Kasumi-1 (cell line): ENCODE measurements at places on chromosomes 12 and 14.

GRCh38 chr14:101977311-101978071 lies 13.1 kb downstream of the DYNC1H1 start:
- no peak for DNase-seq

DNA sequence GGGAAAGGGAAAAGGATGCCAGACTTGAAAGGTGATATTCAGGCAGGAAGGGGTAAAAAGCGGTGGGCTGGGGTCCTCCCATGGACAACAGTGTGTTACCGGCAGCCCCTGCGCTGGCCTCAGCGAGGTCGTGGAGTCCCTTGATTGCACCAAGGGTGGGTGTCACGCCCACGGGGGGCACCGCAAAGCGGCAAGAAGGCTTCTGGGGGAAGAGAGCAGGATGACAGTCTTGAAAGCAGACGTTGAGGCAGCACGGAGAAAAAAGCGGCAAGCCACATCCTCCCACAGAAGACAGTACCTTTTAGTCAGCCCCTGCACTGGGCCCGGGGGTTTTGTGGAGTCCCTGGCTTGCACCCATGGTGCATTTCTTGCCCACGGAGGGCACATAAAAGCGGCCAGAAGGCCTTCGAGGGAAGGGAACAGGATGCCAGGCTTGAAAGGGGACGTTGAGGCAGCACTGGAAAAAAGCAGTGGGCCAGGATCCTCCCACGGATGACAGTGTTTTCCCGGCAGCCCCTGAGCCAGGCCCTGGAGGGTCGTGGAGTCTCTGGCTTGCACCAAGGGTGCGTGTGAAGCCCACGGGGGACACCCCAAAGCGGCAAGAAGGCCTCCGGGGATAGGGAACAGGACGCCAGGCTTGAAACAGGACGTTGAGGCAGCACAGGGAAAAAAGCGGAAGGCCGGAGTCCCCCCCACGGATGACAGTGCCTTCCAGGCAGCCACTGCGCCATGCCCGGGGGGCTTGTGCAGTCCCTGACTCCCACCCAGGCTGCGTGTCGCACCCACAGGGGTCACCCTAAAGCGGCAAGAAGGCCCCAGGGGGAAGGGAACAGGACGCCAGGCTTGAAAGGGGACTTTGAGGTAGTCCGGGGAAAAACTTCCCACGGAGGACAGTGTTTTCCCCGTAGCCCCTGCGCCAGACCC lies 162.2 kb upstream of the ALG10B start:
- no peak for DNase-seq

- peak; percentile 50 for DNase-seq
These were observed 105.0 kb downstream of the PPP2R5E start for GRCh38 chr14:63438065-63438757.

- no peak for DNase-seq
These were observed 52.8 kb downstream of the TMTC3 start for GRCh38 chr12:88194868-88195267.

GRCh38 chr12:52788192-52788875 lies 7.6 kb downstream of the KRT3 start:
- DNase-seq, result no peak

DNA sequence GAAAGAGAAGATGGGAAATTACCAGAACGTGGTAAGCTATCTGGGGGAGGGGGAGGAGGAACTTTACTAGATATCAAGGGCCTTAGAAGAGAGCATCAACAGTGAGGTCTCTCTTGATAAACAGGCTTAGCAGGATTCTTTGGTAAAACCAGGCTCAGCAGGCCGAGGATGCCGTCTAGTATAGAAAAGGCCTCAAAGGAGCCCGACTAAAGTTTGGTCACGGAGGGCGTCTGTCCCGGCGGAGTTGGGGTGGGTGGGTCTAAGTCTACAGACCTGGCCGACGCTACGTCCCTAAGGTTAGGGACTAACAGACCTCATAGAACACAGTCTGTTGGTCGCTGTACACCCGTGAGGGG lies 538 bp upstream of the TIGAR start:
- DNase-seq, result no peak

DNA sequence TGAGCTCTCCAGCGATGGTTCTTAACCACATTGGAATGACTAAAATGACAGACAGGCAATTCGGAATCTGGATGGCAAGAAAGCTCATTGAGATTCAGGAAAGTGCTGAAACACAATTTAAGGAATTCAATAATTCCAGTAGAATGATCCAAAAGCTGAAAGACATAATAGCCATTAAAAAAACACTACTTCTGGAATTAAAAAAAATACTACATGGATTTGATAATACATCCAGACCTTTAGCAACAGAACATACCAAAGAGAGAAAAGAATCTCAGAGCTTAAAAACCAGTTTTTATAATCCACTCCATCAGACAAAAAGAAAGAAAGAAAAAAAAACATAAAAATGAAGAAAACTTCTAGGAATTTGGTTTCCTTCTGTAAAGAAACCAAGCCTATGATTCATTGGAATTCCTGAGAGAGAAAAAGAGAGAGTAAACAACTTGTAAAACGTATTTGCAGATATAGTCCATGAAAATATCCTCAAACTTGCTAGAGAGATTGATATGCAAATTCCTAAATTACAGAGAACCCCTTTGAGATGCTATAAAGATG lies 52.8 kb downstream of the SLCO1B1 start:
- no peak for DNase-seq

DNA sequence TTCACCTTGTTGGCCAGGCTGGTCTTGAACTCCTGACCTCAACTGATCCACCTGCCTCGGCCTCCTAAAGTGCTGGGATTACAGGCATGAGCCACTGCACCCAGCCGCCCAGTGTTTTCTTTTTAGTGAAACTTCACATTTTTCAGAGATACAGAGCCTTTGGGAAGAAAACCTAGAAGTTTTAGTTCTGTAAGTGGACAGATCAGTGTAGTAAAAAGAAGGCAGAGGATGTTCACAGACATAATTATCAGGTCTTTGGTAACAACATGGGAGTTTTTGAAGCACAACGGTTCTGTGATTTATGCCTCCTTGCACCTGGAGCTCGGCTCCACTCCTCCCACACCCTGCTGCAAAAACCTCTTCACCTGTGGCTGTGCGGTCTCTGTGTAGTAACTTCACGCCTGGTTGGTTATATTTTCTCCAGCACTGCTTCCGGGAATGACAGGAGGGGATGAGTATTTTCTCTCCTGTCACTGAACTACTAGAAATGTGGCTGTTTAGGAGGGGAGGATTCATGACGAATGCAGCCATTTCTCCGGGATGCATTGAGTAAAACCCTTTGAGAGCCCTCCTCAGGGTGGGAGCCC lies 67.0 kb downstream of the ARF6 start:
- DNase-seq, result no peak

- DNase-seq, result peak; percentile 40
These were observed 1.0 kb downstream of the RTL1 start for GRCh38 chr14:100902295-100903133.

DNA sequence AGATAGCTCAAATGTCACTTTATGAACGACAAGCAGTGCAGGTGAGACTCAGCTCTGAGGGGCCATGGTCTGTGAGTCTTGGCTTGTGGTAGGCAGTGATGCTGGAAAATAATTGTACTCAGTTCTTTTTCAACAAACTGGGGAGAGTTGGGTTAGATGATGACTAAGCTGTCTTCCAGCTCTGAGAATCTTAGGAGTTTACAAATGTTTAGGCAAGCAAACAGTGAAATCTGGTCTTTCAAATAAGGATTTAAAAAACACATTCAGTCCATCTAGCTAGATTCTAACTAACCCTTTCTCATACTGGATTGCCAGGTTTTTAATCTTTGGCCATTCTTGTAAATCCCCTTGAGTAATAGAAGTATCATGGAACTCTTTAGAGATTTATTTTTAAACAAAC lies 3.4 kb downstream of the PHC1 start:
- no peak for DNase-seq

DNA sequence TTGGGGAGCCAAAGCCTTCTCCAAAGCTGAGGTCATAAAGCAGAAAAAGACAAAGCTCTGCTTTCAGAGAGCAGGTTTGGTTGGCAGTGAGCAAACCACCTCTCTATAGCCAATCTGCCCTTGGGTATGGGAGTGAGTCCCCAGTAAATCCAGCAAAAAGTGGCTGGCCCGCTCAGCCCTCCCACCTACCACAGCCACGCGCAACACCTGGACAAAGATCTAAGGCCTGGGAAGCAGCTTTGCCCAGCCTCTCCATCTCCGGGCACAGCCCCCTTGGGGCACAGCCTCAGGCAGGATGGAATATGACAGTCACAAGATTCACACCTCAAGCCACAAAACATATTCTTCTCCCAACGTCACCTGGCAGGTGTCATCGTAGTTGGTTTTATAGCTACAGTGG lies 211.7 kb upstream of the EEA1 start:
- no peak for DNase-seq

DNA sequence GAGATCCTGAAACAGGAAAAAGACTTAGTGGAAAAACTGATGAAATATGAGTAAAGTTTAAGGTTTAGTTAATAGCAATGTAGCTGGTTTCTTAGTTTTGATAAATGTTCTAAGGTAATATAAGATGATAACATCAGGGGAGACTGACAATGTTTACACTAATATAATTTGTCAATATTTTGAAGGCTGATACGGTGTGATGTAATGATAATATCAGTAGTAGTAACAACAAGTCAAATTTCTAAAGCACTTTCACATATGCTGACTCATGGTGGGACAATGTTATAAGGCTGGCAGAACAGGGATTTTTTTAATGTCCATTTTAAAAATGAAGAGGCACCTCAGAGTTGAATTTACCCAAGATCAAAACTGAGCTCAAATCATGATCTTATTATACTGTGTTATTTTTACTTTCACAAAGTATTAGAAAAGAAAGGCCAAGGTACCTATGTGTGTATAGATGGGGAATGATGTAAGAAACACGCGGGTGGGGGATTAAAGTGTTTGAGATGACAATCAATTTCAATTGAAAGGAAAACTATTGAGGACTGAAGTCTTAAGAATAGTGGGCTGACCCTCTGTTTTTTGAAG lies 2.4 kb upstream of the FLRT2 start:
- no peak for DNase-seq

- DNase-seq, result peak; percentile 30
These were observed 210.2 kb downstream of the PTPRO start for GRCh38 chr12:15532364-15532977.

DNA sequence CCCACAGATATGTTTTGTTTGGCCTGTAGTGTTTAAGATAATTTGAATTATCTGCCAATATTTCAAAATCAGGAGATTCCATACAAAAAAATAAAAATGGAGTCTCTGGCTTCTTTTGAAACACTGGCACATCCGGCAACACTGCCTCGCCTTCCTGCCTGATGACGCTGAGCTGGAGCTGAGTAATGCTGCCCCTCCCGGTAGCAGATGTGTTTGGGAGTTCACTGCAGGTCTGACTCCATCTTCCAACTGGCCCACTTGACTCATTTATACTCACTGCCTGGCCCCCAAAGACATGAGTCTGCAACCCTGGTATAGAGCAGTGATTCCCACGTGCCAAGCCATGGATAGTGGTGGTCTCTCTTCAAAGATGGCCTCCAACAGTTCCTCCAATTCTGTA lies 7.4 kb downstream of the CIT start:
- DNase-seq, result no peak

DNA sequence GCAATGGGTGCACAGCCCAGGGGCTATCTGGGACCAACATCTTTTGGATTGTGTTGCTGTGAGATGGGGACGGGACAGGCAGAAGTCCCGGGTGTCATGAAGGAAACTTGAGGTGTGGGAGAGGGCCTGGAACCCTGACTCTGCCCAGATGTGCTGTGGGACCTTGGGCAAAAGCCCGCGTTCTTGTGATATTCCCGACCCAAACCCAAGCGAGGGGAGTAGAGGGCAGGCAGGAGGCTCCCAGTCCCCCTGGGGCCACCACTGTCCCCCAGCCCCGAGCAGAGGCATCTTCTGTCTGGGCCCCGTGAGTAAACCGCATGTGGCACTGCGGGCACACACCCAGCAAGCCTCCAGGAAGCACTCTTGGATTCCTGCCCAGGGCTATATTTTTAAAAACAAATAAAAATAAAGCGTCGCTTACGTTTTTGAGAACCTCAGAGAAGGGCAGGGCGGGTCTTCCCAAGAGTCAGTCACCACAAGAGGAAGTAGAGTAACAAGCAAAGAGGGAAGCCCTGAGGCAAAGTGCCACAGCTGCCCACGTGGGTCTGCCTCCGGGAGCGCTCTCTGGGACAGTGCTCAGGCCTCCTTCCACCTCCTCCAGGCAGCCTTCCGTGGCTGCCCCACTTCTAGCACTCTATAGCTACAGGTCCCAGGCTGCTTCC lies 39.5 kb downstream of the BEGAIN start:
- peak; percentile 94 for DNase-seq

GRCh38 chr14:71594821-71595220 lies 337.4 kb upstream of the RGS6 start:
- no peak for DNase-seq

DNA sequence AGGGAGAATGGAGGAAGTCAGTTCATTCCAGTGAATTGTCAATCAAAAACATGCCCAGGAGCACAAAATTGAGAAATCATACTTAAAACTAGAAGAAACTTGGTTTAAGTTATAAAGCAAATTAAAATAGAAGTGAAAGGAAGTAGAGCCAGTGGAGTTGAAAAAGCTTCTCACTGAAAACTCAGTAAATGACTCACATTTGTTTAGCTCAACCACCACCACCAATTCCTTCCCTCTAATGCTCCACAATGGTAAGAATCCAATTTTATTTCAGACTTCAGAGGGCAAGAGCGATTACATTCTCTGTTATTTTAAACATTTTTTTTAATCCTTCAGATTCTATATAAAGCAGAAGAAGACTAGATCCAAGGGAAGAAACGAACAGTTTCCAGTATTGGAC lies 19.4 kb downstream of the UTP20 start:
- DNase-seq, result no peak

GRCh38 chr14:101289911-101290310 lies 271.4 kb upstream of the DIO3 start:
- no peak for DNase-seq

- no peak for DNase-seq
These were observed 504.9 kb upstream of the CCDC196 start for GRCh38 chr14:65981192-65981843.

DNA sequence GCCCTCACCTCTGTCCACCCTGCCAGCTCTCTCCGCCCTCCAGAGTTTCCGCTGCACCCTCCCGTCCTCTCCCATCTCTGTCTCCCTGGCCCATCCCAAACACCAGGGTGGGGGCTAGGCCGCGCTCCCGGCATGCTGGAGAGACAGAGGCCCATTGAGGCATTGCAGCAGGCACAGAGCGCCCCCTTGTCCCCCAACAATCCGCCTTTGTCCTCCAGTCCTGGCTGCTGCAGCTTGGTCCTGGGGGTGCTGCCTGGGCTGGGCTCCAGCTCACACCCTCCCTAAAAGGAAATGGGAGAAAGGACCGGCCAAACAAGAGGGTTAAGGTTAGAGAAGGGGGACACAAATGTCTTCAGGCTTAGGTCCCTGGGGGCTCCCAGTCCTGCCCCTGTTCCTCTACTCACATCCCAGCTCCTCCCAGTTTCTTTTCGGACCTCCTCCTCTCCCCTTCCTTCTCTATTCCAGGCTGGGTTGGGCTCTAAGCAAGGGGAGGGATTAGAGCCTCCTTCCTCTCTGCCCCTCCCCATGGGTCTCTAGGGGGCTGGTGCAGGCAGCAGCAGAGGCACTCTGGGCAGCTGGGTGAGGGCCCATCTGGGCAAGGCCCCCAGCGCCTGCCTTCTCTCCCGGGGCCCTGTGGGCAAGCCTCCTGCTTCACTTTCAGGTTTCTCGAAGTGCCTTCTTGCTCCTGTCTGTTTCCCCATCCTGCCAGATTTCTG lies at the start of gene CMTM5:
TSS of gene CMTM5 (plus strand) at position 565 of the 716 bp plus-strand sequence. CDS start 206 bp downstream, outside the sequence.
- DNase-seq, result no peak
